Adrenal gland (tissue), 19 donors: ENCODE measurements at places on chromosomes 2 and 18.
A peak's percentile ranks its signal among the peaks of the same experiment; 100 is the strongest.

GRCh38 chr2:70399046-70399445 is 97.2 kb upstream of the FAM136A start:
- DNase-seq: no peak

DNA sequence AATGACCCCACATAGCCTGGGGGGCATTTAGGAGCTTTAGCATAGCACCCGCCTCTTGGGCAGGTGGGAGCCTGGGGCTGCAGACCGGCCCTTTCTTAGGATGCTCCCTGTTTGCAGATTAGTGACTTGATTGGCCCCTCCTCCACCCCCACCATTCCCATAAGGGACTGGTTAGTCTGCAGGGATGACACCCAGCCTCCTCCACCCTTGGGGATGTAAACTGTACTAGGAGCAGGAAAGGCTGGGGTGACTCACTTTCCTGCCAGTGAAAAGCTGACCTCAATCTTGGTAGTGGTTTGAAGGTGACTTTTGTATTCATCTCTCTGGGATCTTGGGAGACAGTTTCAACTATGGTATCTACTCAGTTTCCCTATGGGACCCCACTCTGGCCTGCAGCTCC is 24.2 kb downstream of the CTIF start:
- DNase-seq: peak; percentile 49

GRCh38 chr2:181446985-181447384 is 10.2 kb upstream of the ITGA4 start:
- no peak for DNase-seq

DNA sequence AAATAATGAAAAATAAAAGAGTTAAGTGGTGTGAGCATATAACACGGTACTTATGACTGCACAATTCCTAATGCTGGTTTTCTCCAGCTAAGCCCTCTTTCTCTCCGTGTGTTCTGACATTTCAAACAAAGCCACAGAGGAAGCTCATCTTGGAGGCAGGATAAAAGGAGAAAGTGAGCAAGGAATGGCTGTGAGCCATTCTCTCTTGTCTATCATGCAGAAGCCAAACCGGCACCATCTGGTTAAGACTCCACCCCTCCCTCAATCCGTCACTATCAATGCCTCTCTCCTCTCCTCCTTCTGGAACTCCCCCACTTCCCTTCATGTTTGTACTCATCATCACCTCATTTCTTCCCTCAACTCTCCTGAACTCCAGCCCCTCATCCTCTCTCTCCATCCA is 210.4 kb downstream of the TMEM163 start:
- no peak for DNase-seq

GRCh38 chr2:190382851-190383250 is 25.3 kb upstream of the MFSD6 start:
- DNase-seq: peak; percentile 37

- DNase-seq: no peak
Measured at GRCh38 chr18:48621815-48622555, 83.2 kb downstream of the CTIF start.

GRCh38 chr2:138435701-138436100 is 65.9 kb upstream of the SPOPL start:
- no peak for DNase-seq

DNA sequence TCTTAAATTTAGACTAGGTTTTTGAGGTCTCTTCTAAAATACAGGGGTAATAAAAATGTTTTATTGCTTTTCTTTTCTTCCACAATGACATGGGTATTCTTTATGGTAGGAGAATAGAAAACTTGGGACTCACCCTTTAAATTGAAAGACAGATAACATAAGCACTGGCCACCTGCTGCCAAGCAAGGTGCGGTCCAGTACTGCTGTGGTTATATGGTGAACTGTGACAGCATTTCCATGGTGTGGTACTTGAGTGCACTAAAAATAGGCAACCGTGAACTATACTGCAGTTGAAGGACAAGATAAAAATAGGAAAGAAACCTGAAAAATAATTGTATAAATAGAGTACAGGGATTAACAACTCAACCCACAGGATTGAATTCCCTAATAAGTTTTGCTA is 54.4 kb upstream of the GRB14 start:
- DNase-seq: no peak

- DNase-seq: no peak
Measured at GRCh38 chr2:231043796-231044195, 6.5 kb downstream of the C2orf72 start.

GRCh38 chr2:20930928-20931327 is 108.0 kb upstream of the LDAH start:
- DNase-seq: no peak

DNA sequence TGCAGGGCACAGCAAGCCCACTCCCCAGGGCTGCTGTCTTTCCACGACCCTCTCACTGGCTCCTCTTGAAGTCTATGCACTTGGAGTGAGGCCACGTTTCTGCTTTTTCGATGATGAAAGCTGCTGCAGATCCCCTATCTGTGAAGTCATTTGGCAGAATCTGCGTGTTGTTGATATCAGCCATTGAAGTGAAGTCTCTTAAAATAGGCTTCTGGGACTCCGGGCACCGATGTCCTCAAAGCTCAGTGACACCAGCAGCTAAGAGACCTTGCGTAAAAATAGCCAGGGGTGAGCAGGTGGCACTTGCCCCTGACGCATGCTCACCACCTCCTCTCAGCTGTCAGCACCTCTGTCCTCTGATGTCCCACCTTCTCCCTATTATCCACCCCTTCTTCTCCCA is 89.4 kb upstream of the FHL2 start:
- no peak for DNase-seq

- no peak for DNase-seq
Measured at GRCh38 chr2:171084128-171084527, 76.6 kb downstream of the TLK1 start.

GRCh38 chr2:99348173-99348572 is 11.0 kb downstream of the EIF5B start:
- DNase-seq: no peak

DNA sequence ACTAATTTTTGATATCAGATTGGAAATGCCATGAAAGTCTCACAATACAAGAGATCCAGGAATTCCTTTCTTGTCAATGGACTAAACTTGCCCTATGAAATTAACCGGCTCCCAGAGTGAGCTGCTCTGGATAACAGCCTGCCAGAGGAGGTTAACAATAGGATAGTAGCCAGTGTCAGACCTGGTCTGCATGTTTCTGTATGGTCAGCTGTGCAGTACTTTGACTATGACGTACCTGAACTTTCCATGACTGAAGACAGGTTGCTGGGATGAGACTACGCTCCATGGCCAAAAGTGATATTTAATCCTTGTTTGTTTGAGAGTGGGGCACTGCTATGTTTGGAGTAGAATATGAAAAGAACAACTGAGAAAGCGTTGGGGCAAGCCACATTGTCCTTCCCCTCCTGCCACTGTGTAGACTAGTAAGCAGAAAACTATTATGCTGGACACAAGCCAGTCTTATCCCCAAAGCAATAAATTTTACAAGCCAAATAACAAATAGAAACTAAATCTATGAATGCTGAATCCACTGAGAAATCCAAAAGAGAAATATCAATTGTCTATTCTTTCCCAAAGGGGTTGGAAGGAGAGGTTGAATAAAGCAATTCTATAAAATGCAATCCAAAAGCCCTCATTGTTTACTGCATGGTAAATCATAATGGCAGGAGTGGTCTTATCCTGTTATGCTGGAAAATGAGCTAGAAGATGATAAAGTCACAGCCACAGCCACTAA is 115.5 kb upstream of the CYP26B1 start:
- no peak for DNase-seq

GRCh38 chr2:101912545-101912944 is 79.2 kb upstream of the IL1R2 start:
- no peak for DNase-seq

DNA sequence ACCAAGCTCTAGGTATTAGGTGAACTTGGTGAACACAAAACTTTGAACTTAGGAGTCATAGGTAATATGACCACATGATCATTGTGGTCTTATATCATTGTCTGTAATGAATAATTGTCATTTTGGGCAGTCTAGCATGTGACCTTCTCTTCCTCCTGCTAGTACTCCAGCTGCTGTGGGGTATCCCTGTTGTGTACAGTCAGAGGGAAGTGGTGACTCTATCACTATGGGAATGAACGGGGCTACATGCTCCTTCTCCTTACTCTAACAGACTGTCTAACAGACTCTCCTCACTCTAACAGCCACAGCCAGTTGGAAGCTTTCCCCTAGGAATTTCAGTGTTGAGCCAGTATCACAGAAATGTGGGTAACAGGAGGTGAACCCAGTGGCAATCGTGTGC is 68.2 kb upstream of the NEDD4L start:
- no peak for DNase-seq

DNA sequence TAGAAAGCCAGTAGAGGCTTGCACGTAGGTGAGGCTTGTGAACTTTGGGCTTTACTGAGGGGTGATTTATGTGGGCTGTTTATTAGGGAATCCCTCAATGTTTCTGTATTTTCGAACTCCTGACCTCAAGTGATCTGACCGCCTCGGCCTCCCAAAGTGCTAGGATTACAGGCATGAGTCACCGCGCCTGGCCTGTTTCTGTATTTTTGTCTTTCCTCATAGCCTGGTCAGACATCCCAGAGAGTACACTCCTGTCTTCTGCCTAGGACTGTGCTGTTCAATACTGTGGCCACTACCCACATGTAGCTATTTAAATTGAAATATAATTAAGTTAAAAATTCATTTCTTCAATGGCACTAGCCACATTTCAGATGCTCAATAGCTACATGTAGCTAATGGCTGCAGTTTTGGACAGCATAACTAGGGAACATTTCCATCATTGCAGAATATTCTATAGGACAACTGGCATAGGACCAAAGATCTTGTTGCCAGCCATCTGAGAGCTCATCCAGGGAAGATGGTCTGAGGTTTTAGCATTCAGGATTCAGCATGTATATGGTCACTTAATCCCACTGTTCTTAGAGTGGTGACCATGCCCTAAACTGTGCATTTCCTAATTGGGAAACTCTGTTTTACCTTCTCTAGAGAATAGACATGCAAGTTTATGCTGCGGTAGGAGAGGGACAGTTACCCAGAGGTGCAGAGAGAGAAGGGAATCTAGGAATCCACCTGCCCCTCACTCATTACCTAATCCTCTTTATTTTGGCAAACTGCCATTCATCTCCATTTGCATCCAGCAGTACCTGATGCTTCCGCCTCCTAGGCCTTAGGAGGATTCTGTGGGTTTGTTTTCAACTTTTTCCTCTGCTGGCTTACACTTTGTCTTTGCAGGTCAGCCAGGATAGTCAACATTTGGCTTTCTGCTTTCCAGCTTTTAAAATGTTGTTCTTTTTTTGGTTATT is 64.4 kb downstream of the LCLAT1 start:
- DNase-seq: peak; percentile 82

GRCh38 chr2:178870703-178871102 is 63.5 kb upstream of the TTN start:
- DNase-seq: no peak

GRCh38 chr2:229431327-229431954 is 160.4 kb upstream of the PID1 start:
- DNase-seq: no peak

- DNase-seq: no peak
Measured at GRCh38 chr2:120353931-120354330, 8.0 kb downstream of the INHBB start.

DNA sequence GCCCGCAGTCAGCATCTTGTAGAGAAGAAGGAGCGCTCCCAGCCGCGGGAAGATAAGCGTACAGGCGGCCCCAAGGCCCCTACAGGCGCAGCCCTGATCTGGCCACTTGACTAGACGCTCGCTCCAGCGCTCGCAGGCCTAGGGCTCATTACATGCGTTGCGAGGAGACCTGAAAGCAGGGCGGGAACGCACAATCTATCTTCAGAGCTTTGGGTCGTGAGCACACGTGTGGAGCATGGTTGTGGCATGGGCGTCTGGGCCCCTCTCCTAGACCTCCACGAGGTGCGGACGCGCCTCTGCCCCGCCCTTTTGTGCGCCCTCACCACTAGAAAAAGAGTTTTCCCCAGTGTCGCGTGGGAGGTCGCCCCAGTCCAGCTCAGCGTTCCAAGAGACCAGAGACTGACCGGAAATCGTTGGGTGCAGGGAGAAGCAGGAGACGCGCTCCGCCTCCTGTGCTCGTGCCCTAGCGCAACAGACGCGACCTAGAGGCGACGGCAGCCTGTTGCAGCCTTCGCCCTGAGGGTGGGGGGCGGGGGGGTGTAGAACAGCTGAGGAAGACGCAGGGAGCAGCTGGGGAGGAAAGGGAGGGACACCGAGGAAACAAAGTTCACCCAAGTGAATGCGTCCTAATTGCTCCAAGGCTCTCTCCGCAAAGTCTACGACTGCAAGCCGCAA is 12.6 kb downstream of the NR4A2 start:
- peak; percentile 74 for DNase-seq

DNA sequence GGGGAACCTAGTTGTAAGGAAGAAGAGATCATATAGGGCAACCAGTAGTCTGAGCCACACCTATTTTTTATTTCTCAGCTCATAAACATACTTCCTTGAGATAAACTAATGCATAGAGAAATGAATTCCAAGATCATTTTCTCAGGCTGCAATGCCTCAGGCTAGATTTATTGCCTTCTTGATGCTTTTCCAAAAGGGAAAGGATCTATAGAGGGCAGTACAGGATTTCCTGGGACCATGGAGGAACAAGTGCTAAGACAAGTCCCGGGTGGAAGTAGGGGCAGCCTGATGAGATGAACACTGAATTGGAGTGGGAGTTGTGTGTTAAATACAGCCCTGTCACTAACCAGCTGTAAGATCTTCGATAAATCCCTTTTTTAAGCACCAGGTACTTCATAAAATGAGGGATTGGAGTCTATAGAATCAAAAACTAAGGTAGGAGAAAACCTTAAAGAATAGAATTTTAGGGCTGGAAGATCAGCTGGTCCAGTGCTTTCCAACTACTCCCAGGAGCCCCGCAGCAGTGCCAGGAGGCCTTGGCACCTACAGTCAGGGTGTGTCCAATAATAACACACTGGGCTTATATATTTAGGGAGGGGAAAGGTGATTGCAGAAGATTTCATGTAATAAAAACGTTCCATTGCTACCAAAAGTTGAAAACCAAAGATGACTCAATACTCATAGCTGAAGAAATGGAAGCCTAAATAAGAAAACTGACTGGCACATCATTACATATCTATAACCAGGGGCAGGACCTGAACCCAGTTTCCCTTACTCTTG is 58.1 kb downstream of the SERTAD2 start:
- no peak for DNase-seq

DNA sequence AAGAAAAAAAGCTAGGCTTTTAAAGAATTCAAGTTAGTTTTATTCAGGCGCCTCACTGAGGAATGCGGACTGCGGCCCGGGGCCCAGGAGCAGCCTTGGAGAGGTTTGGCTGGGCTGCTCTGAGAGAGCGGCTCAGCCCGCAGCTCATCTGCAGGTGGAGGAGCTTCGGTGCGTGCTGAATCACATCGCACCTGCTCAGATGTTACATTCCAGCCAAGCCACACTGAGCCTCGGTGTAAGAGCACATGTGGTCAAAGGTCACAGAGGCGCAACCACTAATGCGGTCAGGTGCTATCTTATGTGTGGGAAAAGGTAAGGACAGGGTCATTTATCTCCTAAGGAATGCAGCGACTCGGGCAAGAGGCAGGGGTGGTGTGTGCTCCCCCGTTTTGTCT is 17.1 kb upstream of the CNDP1 start:
- no peak for DNase-seq
